ENCODE measurements at places on chromosomes 5 and 9.

DNA sequence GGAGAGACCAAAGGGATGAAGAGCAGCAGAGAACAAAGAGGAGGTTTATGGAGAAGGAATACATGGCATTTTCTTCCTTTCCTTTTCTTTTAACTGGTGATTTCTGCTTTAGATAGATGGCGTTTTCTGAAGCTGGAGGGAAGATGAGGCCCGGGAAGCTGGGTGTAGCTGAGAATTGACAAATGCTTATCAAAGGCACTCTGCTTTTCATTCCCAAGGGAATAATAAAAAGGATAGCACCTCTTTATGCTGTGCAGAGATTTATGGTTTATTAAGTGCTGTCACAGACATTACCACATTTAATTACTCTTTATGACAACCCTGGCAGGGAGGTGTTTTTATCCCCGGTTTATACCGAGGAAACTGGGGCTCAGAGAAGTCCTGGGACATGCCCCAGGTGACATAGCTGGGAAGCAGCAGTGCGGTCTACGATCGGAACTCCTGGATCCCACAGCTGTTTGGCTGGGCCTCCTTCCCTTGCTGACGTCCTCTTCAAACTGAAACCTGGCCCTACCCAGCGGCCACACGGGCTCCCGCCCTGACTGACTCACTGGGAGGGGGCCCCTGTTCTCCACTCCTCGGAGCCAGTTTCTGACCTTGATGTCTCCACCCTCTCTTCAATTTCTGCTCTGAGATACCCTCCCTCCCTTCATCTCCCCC is 8.2 kb upstream of the EPB41L4B start:
- DNase-seq = no peak

GRCh38 chr5:42636425-42636824 is 120.2 kb upstream of the CCDC152 start:
- no peak for DNase-seq

GRCh38 chr5:68330574-68330973 is 115.0 kb downstream of the PIK3R1 start:
- DNase-seq = no peak

GRCh38 chr5:151463137-151464029 is 16.0 kb downstream of the SLC36A1 start:
- no peak for DNase-seq

DNA sequence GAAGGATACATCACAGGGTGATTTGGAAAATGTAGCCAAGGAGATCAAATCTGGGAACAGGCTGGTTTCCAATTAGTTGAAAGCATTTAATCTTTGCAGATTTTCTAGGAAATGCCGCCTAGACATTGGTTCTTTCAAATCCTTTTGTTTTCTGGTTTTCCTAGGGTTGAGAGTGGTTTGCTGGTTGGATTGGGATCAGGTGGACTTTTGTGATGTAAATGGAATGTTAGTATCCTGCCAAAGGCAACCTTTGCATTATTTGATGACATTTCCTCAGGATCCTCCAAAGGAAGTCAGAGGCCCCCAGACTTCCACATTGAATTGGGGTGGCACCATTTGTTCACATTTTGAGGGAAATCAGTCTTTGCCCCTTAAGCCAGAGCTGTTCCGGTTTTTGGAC is 245.5 kb upstream of the RPS23 start:
- DNase-seq = no peak

- DNase-seq = no peak
Observed at GRCh38 chr5:135835766-135836165, 1.3 kb downstream of the SLC25A48 start.

All from activated T-cell treated with anti-CD3 and anti-CD28 coated beads, Interleukin-2, amount 50 U/mL, for 72 hours (primary cell).